NCI-H1105 (cell line): ENCODE measurements at places on chromosomes 6 and 20.

- no peak for DNase-seq
Observed at GRCh38 chr20:56513161-56514150, 11.1 kb upstream of the FAM209A start.

DNA sequence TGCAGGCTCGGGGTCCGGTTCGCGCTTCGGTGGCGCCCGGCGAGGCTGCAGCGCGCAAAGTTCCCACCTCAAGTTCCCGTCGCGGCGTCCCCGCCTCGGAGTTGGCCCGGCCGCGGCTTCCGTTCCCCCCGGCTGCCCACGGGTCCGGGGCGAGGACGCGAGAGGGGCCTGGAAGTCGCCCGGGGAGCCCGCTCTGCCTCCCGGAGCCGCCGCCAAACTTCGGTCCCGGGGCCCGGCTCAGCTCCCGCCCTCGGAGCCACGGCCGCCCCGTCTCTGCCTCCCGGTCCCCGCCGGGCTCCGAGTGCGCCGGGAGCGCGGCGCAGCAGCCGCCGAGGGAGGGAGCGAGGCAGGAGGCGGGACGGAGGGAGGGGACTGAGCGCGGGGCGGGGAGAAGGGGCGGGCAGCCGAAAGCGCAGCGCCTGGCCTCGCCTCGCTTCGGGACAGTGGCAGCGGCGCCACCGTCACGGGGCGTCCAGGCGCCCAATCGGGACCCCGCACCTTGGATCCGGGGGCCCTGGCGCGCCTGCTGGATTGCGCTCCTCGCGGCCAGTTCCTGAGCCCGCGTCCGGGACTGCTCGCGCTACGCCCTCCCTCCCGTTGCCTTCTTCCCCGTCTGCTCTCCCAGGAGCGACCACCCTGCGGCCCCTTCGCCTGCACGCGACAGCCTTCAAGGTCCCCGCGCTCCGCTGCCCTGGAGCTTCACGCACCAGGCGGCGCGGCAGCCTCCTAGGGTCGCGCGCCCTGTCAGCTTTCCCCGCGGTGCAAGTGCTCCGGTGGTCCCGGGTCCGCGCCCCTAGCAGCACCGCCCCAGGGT lies at the start of gene KCNG1:
TSS of gene KCNG1 (minus strand) at position 305 of the 814 bp plus-strand sequence. CDS start 12,769 bp downstream, outside the sequence.
- DNase-seq: peak; percentile 59

- DNase-seq: no peak
Observed at GRCh38 chr6:154301086-154301625, 55.4 kb downstream of the IPCEF1 start.

DNA sequence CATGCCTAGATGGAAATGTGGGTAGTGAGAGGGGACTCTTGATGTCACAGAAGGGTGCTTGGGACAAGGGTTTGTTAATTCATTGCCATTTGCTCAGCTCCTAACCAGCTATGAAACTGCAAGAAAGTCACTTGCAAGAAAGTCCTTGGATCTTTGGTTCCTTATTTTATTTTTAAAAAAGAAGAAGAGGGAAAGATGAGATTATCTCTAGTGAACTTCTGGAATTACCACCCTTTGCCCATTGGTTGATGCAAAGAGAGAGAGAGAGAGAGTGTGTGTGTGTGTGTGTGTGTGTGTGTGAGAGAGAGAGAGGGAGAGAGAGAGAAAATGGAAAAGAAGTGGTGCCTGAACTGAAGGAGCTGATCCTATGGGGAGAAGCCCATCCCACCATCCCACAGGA lies 4.6 kb upstream of the SFT2D1 start:
- no peak for DNase-seq

DNA sequence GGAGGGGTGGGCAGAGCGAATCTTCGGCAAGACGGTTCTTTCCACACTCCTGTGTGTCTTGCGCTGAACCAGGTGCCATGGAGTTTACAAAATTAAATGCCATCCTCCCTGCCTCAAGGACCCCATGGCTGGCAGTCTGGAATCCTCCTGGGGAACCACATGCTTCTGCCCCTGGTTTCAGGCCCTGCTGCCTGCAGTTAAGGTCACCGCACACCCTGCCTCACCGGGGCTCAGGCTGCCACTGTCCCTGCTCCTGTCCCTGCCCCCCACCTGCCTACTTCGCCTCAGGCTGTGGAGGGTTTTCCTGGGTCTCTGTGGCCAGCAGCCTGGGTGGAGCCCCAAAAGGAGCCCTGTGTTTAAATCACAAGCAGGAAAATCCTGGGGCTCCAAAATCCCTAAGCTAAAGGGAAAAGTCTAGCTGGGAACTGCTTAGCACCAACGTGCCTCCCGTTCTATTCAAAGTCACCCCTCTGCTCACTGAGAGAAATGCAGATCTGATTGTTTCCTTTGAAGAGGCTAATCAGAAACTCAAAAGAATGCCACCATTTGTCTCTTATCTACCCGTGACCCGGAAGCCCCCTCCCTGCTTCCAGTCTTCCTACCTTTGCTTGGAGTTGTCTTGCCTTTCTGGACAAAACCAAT lies 10.6 kb upstream of the TTLL2 start:
- no peak for DNase-seq
